SK-N-MC (cell line): ENCODE measurements at places on chromosomes 13 and 19.

DNA sequence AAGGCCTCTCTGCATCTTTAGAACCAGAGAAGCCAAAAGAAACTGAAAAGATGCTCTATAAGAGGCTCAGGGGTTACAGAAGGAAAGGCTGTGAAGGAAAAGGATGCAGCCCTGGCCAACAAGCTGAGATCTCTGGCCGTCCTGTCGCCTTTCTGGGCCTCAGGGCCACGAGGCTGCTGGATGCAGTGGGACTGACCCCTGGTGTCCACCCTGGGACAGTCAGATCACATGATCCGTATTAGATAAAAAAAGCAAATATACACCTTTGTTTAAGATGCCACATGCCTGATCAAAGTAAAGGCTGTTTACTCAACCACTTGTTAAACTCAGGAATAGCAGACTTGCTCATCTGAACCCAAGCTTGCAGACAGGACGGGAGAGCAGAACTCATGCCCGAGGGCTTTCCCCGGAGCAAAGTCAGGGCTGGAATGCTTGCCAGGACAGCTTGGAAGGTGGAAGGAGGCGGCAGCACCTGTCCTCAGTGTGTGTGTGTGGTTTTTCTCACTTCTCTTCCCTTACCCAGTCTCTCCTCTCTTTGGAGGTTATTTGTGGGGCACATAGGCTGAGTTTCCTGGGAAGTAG, 206.5 kb upstream of the TSHZ3 start:
- no peak for DNase-seq

GRCh38 chr19:43564800-43565199, 10.5 kb downstream of the XRCC1 start:
- no peak for DNase-seq

DNA sequence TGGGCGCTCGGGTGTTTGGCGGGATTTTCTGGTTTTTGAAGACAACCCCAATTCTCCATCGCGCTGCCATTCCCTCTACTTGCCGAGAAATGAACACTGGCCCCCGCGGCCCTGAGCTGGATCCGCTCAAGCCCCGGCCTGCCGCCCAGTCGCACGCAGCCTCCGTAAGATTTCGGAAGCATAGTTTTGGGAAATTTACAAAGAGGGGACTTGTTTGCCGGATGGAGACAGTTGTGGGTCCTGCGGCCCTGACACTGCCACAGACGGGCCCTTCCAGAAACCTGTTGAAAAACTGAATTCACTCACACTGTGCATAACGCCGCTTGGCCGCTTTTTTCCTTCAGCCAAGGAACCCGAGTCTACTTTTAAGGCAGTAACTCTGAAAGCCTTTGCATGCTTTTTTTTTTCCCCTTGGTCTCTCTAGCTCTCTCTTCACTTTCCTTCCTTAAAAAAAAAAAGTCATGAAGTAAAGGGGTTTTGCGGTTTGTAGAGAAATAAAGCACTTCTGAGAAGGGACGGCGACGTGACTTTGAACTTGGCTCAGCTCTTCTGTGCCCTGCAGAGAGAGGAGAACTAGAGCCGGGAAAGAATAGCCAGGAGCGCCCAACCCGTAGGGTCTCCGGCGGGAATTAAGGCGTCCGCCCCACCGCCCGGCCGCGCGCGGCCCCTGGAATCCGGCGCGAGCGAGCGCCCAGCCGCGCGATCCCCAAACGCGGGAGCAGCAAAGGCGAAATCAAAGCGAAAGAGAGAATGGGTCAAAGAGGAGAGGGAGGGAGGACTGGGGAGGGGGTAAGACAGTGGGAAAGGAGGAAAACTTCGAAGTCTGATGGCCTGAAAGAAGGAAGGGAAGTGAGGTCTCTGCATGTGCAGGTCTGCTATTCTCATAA, 3.4 kb upstream of the ZIC2 start:
- no peak for DNase-seq

DNA sequence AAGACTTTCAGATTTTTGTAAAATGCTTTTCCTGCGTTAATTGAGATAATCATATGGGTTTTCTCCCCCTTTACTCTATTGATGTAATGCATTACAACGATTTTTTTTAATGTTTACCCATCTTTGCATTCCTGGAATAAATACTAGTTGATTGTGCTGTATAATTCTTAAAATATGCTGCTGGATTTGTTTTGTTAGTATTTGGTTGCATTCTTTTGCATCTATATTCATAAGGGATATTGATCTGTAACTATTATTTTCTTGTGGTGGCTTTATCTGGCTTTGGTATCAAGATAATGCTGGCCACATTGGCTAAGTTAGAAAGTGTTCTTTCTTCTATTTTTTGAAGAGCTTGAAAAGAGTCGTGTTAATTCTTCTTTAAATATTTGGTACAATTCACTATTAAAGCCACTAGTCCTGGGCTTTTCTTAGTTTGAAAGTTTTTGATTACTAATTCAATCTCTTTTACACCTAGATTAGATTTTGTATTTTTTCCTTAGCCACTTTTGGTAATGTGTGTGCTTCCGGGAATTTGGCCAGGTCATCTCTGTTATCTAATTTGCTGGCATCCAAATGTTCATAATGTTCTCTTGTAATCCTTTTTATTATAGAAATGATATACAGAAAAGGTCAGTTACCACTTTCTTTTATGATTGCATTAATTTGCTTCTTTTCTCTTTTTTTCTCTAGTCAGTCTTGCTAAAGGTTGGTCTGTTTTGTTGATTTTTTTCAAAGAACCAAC, 29.8 kb downstream of the KL start:
- no peak for DNase-seq

GRCh38 chr13:108855737-108856387, 226.5 kb downstream of the MYO16 start:
- DNase-seq: no peak

- no peak for DNase-seq
These were observed 26.6 kb downstream of the CD70 start for GRCh38 chr19:6564393-6564792.

GRCh38 chr19:6217752-6218334, 61.9 kb downstream of the MLLT1 start:
- no peak for DNase-seq

DNA sequence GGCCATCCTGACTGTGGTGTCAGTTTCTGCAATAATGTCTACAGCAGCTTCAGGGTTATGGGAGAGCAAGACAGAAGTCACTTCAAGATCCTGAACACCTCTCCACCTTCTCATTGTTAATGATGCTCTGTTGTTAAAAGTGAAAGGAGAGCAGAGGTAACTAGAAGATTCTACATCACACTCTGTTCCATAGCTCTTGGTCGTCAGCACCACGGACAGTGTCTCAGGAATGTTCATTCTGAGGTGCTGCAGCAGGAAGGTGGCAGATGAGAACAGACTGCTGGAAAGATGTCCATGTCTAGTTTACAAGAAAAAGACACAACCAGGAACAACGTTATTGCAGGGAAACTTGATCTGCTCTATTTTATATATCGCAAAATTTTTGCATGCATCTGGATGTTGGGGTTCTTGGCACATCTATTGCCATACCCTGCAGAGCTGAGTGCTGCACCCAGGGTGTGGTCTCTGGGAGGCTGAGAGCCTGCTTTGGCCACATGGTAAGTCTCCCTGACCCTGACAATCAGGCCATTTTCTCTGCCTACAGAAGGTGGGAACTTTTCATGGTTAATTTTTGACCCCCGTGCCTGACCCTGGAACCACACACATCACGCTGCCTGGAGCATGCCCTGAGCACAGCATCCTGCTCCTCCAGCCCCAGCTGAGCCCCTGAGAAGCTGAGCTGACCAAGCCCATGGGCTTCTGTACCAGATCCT, 12.7 kb downstream of the CEACAM21 start:
- DNase-seq: no peak

DNA sequence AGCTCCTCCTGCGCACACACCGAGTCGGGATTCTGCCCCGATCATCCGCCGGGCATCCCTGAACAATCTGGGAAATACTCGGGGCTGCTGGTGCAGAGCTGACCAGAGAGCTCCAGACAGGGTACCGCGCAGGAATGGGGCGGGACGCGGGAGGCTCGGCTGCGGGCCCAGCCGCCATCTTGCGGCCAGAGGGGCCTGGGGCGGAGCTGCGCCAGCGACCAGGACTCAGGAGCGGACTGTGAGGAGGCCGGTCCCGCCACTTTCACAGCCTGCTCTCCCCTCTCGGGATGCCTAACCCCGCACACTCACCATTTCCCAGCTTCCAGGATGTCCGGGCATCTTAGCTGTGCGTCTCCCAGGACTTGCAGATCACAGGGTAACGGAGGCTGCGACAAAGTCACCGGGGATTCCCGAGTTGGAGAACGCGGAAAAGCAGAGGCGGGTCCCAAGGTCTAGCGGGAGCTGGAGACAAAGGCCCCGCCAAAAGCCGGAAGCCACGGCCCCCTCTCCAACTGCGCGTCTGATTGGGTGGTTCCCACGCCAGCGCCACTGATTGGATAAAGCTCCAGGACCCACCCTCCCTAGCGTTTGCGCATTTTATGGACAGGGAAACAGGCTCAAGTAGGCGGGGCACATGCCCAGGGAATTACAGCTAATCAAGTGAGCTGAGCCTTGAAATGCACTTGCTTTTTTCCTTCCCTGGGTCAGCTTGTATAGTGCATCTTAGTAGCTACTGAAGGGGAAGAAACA, 15.8 kb upstream of the ZNF43 start:
- DNase-seq: peak; percentile 72
